CD4-positive, alpha-beta T cell (primary cell): ENCODE measurements at places on chromosomes 3 and 15. TPM values are rescaled to one million over a fixed set of nuclear protein-coding genes. Genes with fewer than 3 reads are reported as not detected.

DNA sequence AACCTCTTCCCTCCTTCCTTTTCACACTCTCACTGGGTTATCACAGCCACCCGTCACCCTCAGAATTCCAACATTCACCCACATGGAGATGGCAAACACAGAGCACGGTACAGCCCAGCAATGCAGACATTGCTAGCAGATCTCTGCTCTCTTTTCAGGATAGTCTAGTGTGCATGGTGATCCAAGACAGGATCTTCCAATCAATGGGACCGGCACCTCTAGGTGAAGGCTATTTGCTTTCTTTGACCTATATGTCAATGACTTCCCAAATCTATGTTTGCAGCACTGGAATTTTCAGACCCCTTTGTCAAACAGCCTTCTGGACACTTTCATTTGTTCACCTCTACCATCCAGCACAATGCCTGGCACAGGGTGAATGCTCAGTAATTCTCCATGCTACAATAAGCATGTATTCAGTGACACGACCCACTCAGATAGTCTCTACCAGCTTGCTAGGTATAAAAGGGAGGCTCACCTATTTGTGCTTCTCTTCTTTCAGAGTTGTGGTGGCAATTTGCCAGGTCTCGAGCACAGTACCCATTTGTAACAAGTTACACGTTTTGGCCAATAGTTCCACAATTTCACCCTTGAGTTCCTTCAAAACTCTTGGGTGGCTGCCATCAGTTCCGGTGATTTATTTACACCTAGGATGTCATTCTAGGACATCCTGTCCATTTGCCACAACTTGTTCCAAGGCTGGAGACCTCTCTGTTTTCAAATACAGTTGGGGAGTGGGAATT lies 279.1 kb upstream of the ICE2 start:
- H3K27ac ChIP-seq = no peak overlapping the region
- no peaks in the 10 kb centered on the region for H3K4me1 ChIP-seq

DNA sequence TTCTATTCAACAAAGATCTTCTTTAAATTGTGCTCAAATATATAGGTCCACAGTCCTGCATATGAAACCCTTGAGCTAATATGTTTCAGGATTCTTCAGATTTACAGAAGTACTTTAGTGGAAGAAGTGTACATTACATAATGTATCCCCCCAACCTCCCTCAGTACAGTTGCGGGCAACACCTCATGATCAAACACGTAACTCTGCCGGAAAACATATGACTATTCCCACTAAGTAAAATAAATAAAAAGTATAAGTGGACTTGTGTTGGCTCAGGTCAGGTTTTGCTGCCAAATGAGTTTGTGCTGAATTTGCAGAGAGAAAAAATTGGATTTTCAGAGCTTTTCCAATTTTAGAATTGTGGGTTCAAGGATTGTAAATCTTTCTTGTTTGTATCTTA lies 267.6 kb upstream of the MDFIC2 start:
- DNase-seq = no peak
- H3K4me3 ChIP-seq = no peak overlapping the region
- no peaks in the 10 kb centered on the region for H3K4me1 ChIP-seq
- no peak overlapping the region for H3K27ac ChIP-seq
- no peaks in the 10 kb centered on the region for H3K36me3 ChIP-seq

GRCh38 chr3:141686466-141687291 lies 51.4 kb upstream of the RNF7 start:
- no peak for DNase-seq
- no peak overlapping the region for H3K27ac ChIP-seq
- H3K36me3 ChIP-seq = no peaks in the 10 kb centered on the region
- H3K27me3 ChIP-seq = no peaks in the 10 kb centered on the region
- peak overlapping the region; percentile 41 for H3K4me3 ChIP-seq

DNA sequence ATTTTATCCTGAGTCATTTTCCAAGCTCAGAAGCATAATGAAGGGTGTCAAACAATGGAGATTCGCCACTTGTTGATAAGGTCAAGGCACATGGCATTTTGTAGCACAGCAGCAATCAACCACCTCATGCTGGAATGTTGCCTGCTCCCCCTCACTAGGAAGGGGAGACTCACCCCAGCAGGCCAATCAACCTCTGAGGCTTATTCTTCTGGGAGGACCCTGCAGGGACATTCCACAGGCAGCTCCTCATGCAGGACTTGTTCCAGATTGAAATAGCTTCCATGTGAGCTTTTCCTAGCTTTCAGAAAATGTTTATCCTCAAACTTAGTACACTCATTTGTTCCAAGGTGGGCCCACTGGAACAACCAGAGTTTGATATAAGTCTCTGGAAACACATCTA lies 77.6 kb downstream of the SSR3 start:
- no peaks in the 10 kb centered on the region for H3K27me3 ChIP-seq
- no peak overlapping the region for H3K4me3 ChIP-seq
- peaks cover 4% of the 10 kb centered on the region for H3K4me1 ChIP-seq
- no peaks in the 10 kb centered on the region for H3K36me3 ChIP-seq

The LRRC49 gene
- 0.49 TPM for total RNA-seq

The PARP14 gene
- total RNA-seq = 29.0 TPM
